Neural progenitor cell (in vitro differentiated cells): ENCODE measurements at places on chromosomes 16 and 17. TPM values are rescaled to one million over a fixed set of nuclear protein-coding genes. Genes with fewer than 3 reads are reported as not detected.

- H3K27me3 ChIP-seq, result peaks cover 13% of the 10 kb centered on the region
- DNase-seq, result no peak
- peaks cover 5% of the 10 kb centered on the region for H3K4me1 ChIP-seq
- H3K36me3 ChIP-seq, result no peaks in the 10 kb centered on the region
Measured at GRCh38 chr17:38731526-38732294, 1.6 kb downstream of the CISD3 start.

DNA sequence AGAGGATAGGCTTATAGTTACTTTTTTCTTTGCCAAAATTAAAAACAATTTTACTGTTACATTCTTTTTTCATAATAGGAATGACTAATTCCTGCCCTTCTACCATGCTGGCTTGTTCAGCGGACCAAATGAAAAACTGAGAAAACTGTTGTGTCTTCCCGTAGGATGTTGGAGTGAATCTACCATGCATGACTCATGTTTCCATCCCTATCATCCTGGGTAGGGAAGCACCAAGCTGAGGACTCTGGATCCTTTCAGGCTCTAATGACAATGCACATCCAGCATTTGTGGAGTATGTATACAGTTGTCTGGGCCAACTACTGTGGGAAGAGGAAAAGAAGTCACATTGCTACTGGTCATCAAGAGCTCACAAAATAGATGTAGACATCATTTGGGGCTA lies 41.1 kb upstream of the DHX8 start:
- H3K4me3 ChIP-seq, result no peak overlapping the region
- H3K36me3 ChIP-seq, result no peaks in the 10 kb centered on the region
- no peak overlapping the region for H3K27ac ChIP-seq
- H3K27me3 ChIP-seq, result no peaks in the 10 kb centered on the region

DNA sequence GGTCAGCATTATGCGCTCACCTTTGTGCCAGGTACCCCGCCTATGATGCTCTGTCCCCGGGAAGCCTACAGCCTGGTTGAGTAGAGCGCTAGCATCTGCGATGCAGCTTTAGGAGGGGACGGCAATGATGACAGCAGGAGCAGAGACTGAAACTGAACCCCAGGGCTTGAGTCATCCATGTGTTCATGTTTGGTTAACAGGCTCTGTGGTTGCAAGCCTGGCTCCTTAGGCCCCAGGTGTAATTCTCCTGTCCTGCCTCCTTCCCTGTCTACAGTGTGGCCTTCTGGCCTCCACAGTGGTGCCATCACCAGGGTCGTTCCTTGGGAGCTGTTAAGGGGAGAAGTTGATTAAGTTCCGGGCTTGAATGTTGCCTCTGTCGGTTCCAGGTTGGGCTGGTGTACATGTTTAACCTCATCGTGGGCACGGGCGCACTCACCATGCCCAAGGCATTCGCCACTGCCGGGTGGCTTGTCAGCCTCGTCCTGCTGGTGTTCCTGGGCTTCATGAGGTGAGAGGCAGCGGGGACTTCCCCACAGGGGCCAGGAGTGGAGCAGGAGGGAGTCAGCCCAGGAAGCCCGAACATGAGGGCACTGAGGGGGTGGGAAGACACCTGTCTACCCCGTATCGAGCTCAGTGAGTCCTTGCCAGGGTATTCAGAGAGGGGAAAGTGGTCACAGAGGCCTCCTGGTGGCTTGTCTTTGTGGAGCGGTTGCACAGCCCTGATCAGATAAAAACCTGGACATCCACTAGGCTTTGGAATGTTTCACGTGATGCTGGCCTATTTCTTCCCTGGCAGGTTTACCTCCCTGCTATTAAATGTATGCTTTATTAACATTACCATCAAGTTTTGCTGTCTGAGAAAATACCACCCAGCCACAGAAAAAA lies 9.2 kb upstream of the NAT9 start:
- DNase-seq, result no peak
- H3K27me3 ChIP-seq, result no peaks in the 10 kb centered on the region
- no peaks in the 10 kb centered on the region for H3K36me3 ChIP-seq
- no peak overlapping the region for H3K27ac ChIP-seq
- no peaks in the 10 kb centered on the region for H3K4me1 ChIP-seq

GRCh38 chr17:49349541-49349940 lies 12.5 kb downstream of the ZNF652 start:
- H3K27ac ChIP-seq, result no peak overlapping the region
- H3K27me3 ChIP-seq, result no peaks in the 10 kb centered on the region
- no peaks in the 10 kb centered on the region for H3K4me1 ChIP-seq
- no peaks in the 10 kb centered on the region for H3K36me3 ChIP-seq
- no peak overlapping the region for H3K4me3 ChIP-seq
- no peak for DNase-seq

DNA sequence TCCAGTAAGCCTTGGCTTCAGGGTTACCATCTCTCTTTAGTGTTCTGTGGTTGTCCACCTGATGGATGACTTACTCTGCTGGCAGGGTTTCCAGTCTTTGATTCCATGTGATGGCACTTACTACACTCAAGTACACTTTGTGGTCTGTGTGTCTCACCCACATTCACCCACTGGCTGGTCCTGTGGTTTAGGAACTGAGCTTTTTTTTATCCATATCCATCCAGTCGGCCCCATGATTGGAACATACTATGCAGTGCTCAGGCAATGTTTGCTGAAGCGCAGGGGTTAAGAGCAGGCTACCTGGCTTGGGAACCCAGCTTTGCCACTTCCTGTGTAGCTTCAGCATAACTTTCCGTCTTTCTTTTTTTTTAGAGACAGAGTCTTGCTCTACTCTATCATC lies 2.8 kb upstream of the FUS start:
- H3K4me3 ChIP-seq, result no peak overlapping the region
- peaks cover 4% of the 10 kb centered on the region for H3K4me1 ChIP-seq
- H3K27ac ChIP-seq, result no peak overlapping the region
- no peaks in the 10 kb centered on the region for H3K36me3 ChIP-seq
- no peaks in the 10 kb centered on the region for H3K27me3 ChIP-seq

DNA sequence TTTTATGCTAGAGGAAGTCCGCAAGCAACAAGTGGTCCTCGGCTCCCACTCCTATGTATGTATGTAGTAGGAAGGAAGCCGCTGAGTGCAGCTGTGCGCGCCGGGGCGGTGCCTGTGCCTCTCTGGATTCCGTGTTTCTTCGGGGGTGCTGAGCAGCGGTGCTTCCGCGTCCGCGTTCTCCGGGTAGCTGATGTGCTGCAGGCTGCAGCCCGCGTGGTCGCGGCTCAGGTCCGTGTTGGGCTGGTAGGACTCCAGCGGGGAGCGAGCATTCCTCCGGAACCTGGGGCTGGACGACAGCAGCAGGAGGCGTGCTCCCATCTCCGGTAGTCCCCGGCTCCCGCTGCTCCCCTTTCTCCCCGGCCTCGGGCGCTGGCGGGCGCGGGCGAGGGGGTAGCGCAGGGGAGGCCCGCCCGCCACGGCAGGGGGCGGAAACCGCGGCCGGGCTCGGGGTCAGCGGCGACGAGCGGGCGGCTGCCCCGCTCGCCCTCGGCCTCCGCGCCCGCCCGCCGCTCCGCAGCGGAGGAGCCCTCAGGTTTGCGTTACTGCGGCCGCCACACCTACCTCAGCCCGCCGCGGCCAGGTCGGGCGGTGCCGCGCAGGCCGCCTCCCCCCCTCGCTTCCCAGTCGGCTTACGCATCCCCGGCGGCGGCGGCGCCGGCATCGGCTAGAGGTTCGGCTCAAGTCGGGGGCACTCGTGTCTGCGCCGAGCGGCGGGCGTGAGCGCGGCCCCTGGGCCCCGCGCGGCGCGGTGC lies 487 bp downstream of the C17orf67 start:
- H3K4me3 ChIP-seq, result peak overlapping the region; percentile 72
- no peaks in the 10 kb centered on the region for H3K36me3 ChIP-seq
- H3K27ac ChIP-seq, result no peak overlapping the region

DNA sequence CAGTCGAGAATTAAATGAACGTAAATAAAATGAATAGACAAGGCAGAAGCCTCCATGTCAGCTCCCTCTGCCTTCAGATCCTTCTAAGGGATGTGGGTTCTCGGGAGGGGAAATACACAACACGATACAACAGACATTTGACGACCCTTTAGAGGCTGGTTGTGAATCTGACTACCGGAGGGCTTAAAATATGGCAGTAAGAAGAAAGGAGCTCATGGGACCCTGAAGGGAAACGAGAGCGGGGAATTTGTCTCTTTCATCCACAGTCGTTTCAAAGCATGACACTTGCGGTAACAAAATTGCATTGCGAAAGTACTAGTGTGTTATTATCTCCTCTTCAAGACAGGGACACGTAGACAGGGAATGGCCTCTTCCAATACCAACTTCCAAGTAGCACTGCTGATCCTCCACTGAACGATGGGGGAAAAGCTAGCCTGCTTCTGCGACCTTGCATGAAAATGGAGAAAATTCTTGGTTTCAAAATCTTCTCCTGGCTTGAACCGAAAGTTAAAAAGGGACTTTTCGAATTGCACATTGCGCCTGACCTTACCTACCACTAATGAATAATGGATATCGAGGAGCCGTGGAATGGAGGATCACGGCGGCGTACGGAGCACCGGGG lies 1.2 kb upstream of the TNRC6C start:
- no peak overlapping the region for H3K27ac ChIP-seq
- peaks cover 14% of the 10 kb centered on the region for H3K4me1 ChIP-seq
- peaks cover 47% of the 10 kb centered on the region for H3K27me3 ChIP-seq
- H3K4me3 ChIP-seq, result peak overlapping the region; percentile 75

DNA sequence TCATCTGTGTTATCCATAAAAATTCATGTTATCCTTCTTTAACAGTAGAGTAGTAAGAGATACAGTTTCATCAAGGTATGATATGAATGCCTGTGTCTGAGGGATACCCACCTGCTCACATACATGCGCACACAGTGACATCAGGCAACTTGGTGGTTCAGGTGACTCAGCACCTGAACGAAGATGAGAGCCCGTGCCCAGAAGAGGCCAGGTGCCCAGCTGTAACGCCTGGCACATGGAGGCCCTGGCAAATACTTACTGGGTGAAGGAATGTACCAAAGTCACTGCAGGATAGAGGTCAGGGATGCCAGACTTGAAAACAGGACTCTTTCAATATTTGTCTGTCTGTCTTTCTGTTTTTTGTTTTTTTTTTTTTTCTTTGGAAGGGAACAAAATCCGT lies 72.6 kb upstream of the LGALS9 start:
- no peaks in the 10 kb centered on the region for H3K4me1 ChIP-seq
- H3K36me3 ChIP-seq, result no peaks in the 10 kb centered on the region
- H3K4me3 ChIP-seq, result no peak overlapping the region

DNA sequence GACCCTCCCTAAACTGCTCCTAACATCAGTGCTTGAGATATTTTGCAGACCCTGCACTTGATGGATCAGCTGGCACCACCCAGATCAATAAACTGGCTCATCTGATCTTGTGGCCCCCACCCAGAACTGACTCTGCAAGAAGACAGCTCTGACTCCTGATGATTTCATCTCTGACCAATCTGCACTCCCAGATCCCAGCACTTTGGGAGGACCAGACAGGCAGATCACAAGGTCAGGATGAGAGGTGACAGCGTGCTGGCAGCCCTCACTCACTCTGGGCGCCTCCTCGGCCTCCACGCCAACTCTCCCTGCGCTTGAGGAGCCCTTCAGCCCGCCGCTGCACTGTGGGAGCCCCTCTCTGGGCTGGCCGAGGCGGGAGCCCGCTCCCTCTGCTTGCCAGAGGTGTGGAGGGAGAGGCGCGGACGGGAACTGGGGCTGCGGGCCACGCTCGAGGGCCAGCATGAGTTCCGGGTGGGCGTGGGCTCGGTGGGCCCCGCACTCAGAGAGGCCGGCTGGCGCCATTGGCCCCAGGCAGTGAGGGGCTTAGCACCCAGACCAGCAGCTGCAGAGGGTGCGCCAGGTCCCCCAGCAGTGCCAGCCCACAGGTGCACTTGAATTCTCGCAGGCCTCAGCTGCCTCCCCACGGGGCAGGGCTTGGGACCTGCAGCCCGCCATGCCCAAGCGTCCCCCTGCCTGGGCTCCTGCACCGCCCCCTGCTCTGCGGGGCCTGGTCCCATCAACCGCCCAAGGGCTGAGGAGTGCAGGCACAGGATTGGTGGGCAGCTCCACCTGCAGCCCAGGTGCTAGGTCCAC lies 2.4 kb upstream of the C16orf54 start:
- H3K36me3 ChIP-seq, result no peaks in the 10 kb centered on the region
- DNase-seq, result no peak
- H3K4me3 ChIP-seq, result no peak overlapping the region
- H3K27ac ChIP-seq, result no peak overlapping the region
- H3K4me1 ChIP-seq, result no peaks in the 10 kb centered on the region

- H3K27me3 ChIP-seq, result peaks cover 5% of the 10 kb centered on the region
- H3K36me3 ChIP-seq, result no peaks in the 10 kb centered on the region
- H3K4me1 ChIP-seq, result peaks cover 5% of the 10 kb centered on the region
- H3K4me3 ChIP-seq, result no peak within 1 kb of the TSS
- no peak within 1 kb of the TSS for H3K27ac ChIP-seq
Measured at GRCh38 chr17:82358465-82359350, at the start of gene TEX19. TEX19 (plus strand) TSS chr17:82359247; CDS start chr17:82362151, 2,904 bp downstream.

GRCh38 chr17:7045492-7046126 lies 1.7 kb upstream of the SLC16A11 start:
- DNase-seq, result peak; percentile 76
- H3K4me3 ChIP-seq, result peak overlapping the region; percentile 50

- H3K4me1 ChIP-seq, result no peaks in the 10 kb centered on the region
- H3K27me3 ChIP-seq, result no peaks in the 10 kb centered on the region
- no peaks in the 10 kb centered on the region for H3K36me3 ChIP-seq
- H3K27ac ChIP-seq, result no peak overlapping the region
- H3K4me3 ChIP-seq, result no peak overlapping the region
Measured at GRCh38 chr17:27762527-27763305, 37.6 kb downstream of the NOS2 start.

- H3K4me1 ChIP-seq, result peaks cover 12% of the 10 kb centered on the region
- H3K36me3 ChIP-seq, result no peaks in the 10 kb centered on the region
- H3K27ac ChIP-seq, result no peak overlapping the region
Measured at GRCh38 chr17:73973586-73974409, 229.7 kb upstream of the RPL38 start.

GRCh38 chr17:32777922-32778321 lies 99.0 kb downstream of the MYO1D start:
- no peak for DNase-seq

- peaks cover 13% of the 10 kb centered on the region for H3K4me1 ChIP-seq
- H3K27ac ChIP-seq, result no peak overlapping the region
- H3K36me3 ChIP-seq, result no peaks in the 10 kb centered on the region
Measured at GRCh38 chr17:4786516-4786915, 352 bp upstream of the VMO1 start.

GRCh38 chr17:1232786-1233185 lies 37.5 kb upstream of the BHLHA9 start:
- H3K4me3 ChIP-seq, result no peak overlapping the region
- DNase-seq, result no peak
- no peaks in the 10 kb centered on the region for H3K36me3 ChIP-seq
- H3K27me3 ChIP-seq, result peaks cover 52% of the 10 kb centered on the region
- no peak overlapping the region for H3K27ac ChIP-seq

DNA sequence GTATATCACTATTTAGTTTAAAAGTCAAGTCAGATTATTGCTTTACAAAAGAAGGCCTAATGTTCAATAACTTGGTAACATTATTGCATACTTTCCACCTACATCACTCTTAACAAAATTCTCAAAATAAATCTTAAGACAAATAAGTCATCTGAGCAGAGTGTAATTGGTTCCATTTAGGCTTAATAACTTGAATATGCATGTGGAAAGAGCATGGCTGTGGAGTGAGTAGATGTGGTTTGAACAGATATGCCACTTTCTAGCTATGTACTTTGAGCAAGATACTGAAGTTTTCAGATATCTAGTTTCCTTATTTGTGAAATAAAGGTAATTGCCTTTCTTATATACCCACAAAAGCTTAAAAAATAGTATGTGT lies 6.7 kb upstream of the EVI2A start:
- no peak for DNase-seq
- no peak overlapping the region for H3K27ac ChIP-seq
- no peaks in the 10 kb centered on the region for H3K27me3 ChIP-seq

The RTN4RL1 gene
- total RNA-seq, result 3.4 and 7.2 TPM in 2 replicates

The TMED6 gene
- total RNA-seq, result not detected in 2 replicates

The C1QL1 gene
- total RNA-seq, result 4.7 TPM in 1 of 2 replicates, not detected in the other

The GCGR gene
- not detected in 2 replicates for total RNA-seq

The CHST4 gene
- 0.09 TPM in 1 of 2 replicates, not detected in the other for total RNA-seq

The CDH11 gene
- total RNA-seq, result 98.5 and 167 TPM in 2 replicates

The CPNE7 gene
- 5.2 and 21.1 TPM in 2 replicates for total RNA-seq

The DBNDD1 gene
- total RNA-seq, result 5.2 and 19.4 TPM in 2 replicates

The CHST5 gene
- 0.37 TPM in 1 of 2 replicates, not detected in the other for total RNA-seq

The MMP25 gene
- total RNA-seq, result 0.58 and 0.62 TPM in 2 replicates

The NAGPA gene
- 3.3 and 19.9 TPM in 2 replicates for total RNA-seq

The MYH2 gene
- 0.19 and 0.37 TPM in 2 replicates for total RNA-seq
